Bronchus fibroblast of lung (primary cell): ENCODE measurements at places on chromosomes 3 and 15. TPM values are rescaled to one million over a fixed set of nuclear protein-coding genes. Genes with fewer than 3 reads are reported as not detected.

The MEIS2 gene
- 23.6 and 25.4 TPM in 2 replicates for total RNA-seq

The ROPN1 gene
- total RNA-seq = not detected in 2 replicates

The FGF7 gene
- total RNA-seq = 9.2 and 13.8 TPM in 2 replicates

The TEX55 gene
- not detected in 2 replicates for total RNA-seq

The HACL1 gene
- 13.1 and 13.5 TPM in 2 replicates for total RNA-seq

The CFAP161 gene
- not detected in 2 replicates for total RNA-seq

The AGBL1 gene
- total RNA-seq = not detected in 2 replicates

The ITIH1 gene
- total RNA-seq = not detected in 2 replicates

The AMT gene
- total RNA-seq = 2.5 and 2.7 TPM in 2 replicates

The ZNF860 gene
- 0.17 and 0.30 TPM in 2 replicates for total RNA-seq

The APBA2 gene
- 27.9 and 28.8 TPM in 2 replicates for total RNA-seq

The SOX14 gene
- not detected in 2 replicates for total RNA-seq

The NMNAT3 gene
- 0.84 and 1.8 TPM in 2 replicates for total RNA-seq

The RNF13 gene
- 21.9 and 23.9 TPM in 2 replicates for total RNA-seq

The CAMK2N2 gene
- not detected in 2 replicates for total RNA-seq

The MB21D2 gene
- total RNA-seq = 10.3 and 11.6 TPM in 2 replicates

The QARS1 gene
- 364 and 369 TPM in 2 replicates for total RNA-seq

The GOLGA8H gene
- 0.15 TPM in 1 of 2 replicates, not detected in the other for total RNA-seq

The LSAMP gene
- 1.6 and 2.0 TPM in 2 replicates for total RNA-seq

The PDIA3 gene
- total RNA-seq = 157 and 161 TPM in 2 replicates

The GCSAM gene
- not detected in 2 replicates for total RNA-seq

The RAB5A gene
- total RNA-seq = 36.8 and 41.8 TPM in 2 replicates

The TPRA1 gene
- 52.5 and 52.6 TPM in 2 replicates for total RNA-seq

The TMCO5A gene
- not detected in 2 replicates for total RNA-seq

The CDCP1 gene
- 22.1 and 23.2 TPM in 2 replicates for total RNA-seq

The ASB14 gene
- not detected in 2 replicates for total RNA-seq

The FRMD5 gene
- 0.84 and 0.89 TPM in 2 replicates for total RNA-seq
